ENCODE measurements at places on chromosomes 11 and 22.

GRCh38 chr11:133064152-133064877, 468.0 kb downstream of the OPCML start:
- DNase-seq, result no peak

DNA sequence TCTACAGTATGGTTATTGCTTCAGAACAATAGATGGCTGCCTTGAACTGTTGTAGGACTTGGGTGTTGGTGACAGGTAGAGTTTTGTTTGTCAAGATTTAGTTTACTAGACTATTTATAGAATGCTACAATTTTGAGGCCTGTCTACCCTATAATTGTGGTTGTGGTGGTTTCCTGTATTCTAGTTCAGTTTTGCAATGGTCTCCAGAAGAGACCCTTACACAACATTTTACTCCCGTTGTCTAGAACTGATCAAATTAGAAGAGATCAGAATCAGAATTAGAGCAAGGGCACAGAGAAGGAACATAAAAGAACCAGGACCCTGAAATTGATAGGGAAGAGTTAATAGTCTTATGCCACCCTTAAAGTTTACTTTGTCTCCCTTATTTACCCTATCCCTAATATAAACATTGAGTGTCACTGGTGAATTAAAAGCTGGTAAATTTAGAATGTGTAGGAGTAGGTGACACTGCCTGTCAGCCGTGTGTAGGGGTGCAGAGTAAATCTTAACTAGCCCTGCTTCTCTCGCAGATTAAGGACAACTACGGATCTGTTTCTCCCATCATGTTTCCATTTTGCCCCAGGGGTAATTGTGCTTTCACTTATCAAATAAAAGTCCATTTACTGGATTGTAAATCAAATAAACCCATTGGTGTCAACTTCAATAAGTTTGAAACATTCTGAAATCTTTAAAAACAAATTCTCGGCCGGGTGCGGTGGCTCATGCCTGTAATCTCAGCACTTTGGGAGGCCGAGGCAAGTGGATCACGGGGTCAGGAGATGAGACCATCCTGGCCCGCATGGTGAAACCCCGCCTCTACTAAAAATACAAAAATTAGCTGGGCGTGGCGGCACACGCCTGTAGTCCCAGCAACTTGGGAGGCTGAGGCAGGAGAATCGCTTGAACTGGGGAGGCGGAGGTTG, 10.9 kb upstream of the PHLDB1 start:
- no peak for DNase-seq

GRCh38 chr11:14357881-14358728, 878 bp downstream of the RRAS2 start:
- peak; percentile 53 for DNase-seq

DNA sequence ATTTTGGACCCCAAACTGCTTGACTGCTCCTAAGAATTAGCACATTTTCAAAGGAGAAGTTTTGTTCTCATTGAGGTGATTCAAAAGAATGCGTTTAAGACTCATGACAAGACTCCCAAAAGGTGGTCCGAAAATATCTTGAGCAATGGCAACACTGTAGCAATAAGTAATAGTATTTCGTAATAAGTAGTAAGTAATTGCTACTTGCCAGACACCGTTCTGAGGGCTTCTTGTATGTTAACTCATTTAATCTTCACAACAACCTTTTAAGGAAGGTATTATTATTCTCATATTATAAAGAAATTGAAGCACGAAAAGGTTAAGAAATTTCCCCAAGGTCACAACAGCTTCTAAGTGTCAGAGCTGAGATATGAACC, 184.0 kb upstream of the SORL1-AS1 start:
- DNase-seq, result no peak

- no peak for DNase-seq
Measured at GRCh38 chr11:121589946-121590537, 137.3 kb upstream of the SORL1-AS1 start.

DNA sequence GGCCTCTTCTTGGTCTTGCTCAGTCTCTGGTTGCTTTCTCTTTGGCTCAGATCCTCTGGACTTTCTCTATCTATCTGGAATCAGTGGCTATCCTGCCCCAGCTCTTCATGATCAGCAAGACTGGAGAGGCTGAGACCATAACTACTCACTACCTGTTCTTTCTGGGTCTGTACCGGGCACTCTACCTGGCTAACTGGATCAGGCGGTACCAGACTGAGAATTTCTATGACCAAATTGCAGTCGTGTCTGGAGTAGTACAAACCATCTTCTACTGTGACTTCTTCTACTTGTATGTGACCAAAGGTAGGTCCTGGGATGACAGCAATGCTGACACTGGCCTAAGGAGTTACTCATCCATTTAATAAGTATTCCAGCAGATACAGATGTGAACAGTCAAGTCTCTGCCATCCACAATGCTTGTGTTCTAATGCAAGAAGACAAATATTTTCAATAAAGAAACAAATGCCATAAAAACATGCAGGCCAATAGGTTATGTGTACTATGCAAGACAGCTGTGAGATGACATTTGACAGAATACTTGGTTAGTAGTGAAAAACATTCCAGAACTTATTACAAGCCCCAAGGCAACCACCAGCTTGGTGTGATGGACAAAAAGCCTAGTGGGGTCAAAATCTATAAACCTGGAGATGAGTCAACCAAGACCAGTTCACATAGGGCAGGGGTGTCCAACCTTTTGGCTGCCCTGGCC, 13.4 kb downstream of the KDELR3 start:
- DNase-seq, result no peak

DNA sequence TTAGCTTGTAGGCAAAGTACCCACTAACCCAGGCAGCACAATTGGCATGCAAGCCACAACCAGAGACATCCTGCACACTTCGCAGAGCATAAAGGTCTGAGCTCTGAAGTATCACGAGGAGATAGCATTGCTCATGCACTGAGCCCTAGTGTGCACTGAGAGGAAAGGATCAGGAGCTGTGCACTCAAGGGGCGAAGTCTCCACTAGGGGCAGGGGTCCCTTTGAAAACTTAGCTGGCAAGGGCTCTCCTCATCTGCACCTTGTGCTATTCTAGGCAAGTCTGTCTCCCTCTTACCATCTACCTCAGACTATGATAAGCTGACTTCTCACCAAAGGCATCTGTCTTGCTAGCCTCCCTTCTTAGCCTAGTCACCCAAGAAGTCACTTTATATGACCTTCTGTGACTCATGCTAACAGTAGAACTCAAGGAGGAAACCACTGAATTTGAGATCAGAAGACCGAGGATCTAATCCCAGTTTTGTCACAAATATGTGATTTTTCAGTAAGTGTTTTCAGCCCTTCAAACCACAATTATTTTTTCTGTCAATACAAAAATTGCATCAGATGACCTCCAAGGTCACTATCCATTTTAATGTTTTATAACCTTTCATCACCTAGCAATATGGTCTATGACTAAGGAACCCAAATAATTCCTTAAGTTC, 1078.0 kb downstream of the NTM start:
- DNase-seq, result no peak

All from activated naive CD4-positive, alpha-beta T cell treated with anti-CD3 and anti-CD28 coated beads, Interleukin-2, amount 10 ng/mL, durations not matched to agents 7 days and 5 days (primary cell).